Activated T-cell treated with anti-CD3 and anti-CD28 coated beads for 48 hours (primary cell): ENCODE measurements at places on chromosomes 5 and 9.

DNA sequence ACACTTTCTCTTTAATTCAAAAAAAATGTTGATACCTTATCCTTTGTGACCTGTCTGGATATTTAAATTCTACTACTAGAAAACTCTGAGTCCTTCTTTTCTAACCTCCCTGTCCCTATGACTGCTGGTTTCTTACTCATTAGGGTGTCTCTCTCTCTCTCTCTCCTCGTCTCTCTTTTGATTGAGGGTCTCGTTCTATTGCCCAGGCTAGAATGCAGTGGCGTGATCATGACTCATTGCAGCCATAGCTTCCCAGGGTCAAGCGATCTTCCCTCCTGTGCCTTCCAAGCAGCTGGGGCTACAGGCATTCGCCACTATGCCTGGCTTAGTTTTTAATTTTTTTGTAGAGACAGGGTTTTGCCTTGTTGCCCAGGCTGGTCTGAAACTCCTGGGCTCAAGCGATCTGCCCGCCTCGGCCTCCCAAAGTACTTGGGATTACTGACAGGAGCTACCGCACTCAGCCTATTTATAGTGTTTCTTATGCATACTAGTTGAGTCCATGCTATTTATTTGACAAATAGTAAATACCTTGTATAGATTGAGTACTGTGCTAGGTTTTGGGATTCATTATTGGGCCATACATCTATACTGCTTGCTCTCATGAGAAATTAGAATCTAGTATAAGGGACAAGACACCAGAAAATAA, 61.9 kb downstream of the NSD1 start:
- DNase-seq: no peak

DNA sequence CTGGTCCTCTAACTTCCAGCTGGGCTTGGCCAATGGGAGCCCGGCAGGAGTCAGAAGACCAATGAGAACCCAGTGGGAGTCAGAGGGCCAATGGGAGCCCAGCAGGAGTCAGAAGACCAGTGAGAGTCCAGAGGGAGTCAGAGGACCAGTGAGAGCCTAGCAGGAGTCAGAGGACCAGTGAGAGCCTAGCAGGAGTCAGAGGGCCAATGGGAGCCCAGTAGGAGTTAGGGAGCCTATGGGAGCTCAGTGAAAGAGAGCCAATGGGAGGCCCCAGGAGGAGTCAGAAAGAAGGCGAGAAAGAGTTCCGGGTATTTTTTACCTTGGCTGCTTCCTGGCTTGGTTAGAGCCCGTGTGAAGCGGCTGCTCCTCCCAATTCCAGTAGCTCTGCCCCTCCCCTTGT, 191.0 kb downstream of the GABBR2 start:
- no peak for DNase-seq

DNA sequence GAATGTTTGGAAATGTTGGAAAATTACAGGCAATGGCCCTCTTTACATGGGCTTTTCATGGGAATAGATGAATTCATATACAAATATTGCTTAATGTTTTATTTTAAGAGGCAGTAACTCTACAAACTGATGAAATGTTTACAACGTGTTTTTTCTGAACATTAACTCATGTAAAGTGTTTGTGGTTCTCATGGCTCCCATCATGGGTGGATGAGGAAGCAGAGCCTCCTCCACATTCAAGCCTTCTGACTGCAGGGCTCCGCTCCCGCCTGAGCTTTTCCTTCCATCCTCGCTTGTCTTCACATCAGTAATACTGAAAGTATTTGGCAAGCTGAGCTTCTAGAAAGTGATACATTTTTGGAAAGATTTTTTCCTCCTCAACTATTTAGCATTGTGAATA, 204.2 kb downstream of the ARHGAP26 start:
- no peak for DNase-seq

GRCh38 chr5:178625679-178626483, 969 bp downstream of the CLK4 start:
- no peak for DNase-seq

- no peak for DNase-seq
Measured at GRCh38 chr9:34685591-34685990, 5.5 kb downstream of the CCL19 start.

DNA sequence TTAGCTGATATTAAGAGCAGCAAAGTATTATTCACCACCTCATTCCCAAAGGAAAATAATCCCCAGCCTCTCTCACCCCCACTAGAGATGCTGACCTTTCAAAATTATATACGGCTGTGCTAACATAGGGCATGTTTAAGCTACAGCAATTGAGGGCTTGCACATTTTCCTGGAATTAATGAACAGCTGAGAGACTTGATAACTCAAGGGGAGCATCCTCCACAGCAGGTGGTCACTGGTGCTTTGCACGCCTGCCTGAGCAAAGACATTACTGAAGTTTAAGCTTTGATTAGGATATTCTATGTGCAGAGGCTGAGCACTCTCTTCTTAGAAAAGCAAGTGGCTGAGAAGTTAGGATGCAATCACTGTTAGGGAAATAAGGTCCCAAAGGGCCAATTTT, 230.9 kb downstream of the FAM114A2 start:
- no peak for DNase-seq

GRCh38 chr5:101658433-101658832, 637.7 kb downstream of the SLCO4C1 start:
- no peak for DNase-seq

GRCh38 chr9:99105152-99106043, 485 bp downstream of the TGFBR1 start:
- DNase-seq: peak; percentile 23

DNA sequence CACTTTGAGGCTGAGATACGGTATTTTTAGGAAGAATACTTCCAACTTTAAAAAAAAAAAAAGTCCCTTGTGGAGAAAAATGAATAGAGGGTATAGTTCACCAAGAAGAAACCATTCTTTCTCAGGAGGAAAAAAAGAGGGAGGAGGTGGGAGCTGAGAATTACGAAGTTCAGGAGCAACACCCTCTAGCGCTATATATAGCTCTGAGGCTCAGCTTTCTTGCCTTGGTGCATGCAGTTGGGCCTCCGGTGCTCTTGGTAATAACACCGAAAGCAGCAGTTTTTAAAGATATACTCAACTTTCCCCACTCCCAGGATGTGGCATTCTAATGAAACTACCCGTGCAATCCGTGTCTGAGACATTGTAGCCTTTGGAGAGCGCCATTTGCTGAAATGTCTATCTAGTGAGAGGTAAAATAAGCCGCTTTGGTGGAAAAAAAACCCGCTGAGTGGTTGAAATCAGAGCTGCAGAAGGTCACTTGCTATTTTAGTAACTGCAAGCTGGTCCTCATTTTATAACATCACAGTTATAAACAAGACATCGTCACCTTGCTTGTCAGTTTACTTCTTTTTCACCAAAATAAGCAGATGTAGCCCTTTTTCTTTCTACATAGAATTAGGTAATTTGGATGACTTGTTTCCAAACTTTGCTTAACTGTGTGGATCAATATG, 156.4 kb downstream of the RORB start:
- no peak for DNase-seq

- peak; percentile 49 for DNase-seq
Measured at GRCh38 chr5:170100066-170100943, 5.4 kb upstream of the FOXI1 start.

DNA sequence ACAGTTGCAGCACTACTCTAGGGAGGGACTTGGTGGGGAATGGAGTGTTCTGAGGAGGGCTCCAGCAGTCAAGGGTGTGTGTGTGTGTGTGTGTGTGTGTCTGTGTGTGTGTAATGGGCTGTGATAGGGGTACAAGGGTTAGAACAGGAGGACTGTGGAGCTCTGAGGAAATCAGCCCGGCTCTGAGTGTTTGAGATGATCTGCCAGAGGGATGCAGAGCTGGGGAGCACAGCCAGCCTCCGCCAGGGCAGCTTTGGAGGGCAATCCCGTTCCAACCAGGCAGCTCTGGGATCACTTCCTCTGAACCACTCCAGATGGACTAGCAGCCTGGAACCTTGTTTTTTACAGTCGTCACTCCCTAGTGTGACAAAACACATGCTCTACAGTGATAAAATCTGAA, 3.0 kb upstream of the SLC6A7 start:
- DNase-seq: no peak

GRCh38 chr5:137752905-137753690, 1.1 kb downstream of the HNRNPA0 start:
- DNase-seq: peak; percentile 27

GRCh38 chr9:101229606-101230005, 155.2 kb downstream of the BAAT start:
- DNase-seq: no peak

- no peak for DNase-seq
Measured at GRCh38 chr9:122988920-122989621, 44.4 kb upstream of the GPR21 start.

DNA sequence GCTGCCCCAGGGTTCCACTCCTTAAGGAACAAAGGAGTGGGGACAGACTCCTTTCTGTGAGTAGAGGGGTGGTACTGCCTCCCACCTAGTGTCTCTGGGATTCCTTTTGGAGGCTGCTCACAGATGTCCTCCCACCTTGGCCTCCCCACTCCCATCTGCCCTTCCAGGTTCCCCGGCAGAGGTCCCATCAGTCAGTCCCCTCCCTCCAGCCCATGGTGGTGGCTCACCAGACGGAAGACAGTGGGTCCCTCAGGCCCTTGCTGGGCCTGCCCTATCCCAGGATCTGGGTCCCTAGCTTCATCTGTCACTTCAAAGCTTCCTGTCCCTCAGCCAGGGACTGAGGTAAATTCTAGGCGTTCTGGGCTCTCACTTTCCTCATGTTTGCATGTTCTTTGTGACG, 35.6 kb upstream of the NEK6 start:
- DNase-seq: no peak

DNA sequence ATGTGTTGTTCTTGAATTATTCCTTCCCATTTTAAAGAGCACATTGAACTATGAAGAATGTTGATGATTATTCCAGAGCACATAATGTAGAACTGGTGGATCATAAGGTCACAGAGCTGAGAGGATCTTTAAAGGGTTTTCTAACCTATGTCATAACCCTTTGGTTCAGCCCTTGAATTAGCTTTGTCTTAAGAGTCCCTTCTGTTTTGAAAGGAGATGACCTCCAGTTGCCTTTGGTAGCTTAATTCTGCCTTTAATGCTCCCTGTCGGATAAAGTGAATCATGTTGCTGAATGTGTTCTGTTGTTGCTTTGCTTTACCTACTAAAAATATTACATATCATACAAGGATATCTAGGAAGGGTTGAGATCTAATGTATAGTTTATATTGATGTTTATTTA, 99.1 kb upstream of the PRRC1 start:
- no peak for DNase-seq

GRCh38 chr5:131194725-131195124, 24.0 kb downstream of the LYRM7 start:
- DNase-seq: no peak

GRCh38 chr5:6261256-6261655, 117.1 kb downstream of the MED10 start:
- no peak for DNase-seq

DNA sequence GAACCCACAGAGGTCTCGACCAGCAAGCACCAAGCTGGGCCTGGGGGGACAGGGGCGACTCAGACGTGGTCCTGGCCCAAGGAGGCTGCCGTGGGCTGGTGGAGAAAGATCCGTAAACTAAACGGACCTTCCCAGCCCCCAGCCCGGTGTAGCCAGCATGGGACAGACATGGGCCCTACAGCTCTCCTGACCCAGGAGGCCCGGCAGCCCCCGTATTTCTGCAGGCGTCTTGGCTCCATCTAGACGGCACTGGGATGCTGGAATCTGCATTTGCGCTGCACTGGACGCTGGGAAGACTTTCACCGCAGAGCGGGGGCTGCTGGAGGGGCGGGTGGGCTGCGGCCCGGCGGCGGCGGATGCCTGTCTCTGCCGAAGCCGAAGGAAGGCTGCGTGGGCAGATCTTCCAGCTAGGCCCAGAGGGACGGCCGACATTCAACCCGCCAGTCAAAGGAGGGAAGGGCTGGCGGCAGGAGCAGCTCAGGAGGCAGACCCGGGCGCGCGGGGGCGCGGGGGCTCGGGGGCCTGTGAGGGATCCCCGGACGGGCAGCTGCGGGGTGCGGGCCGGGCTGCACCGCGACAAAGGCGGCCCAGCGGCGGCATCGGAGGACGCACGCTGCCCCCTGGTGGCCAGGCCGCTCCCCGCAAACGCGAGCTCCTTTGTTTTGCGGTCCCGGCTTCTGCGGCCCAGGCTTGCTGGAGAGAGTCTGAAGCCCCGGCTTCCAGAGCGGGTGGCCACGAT, 266.2 kb downstream of the NSG2 start:
- peak; percentile 61 for DNase-seq
